ENCODE measurements at places on chromosomes 16 and 17.

DNA sequence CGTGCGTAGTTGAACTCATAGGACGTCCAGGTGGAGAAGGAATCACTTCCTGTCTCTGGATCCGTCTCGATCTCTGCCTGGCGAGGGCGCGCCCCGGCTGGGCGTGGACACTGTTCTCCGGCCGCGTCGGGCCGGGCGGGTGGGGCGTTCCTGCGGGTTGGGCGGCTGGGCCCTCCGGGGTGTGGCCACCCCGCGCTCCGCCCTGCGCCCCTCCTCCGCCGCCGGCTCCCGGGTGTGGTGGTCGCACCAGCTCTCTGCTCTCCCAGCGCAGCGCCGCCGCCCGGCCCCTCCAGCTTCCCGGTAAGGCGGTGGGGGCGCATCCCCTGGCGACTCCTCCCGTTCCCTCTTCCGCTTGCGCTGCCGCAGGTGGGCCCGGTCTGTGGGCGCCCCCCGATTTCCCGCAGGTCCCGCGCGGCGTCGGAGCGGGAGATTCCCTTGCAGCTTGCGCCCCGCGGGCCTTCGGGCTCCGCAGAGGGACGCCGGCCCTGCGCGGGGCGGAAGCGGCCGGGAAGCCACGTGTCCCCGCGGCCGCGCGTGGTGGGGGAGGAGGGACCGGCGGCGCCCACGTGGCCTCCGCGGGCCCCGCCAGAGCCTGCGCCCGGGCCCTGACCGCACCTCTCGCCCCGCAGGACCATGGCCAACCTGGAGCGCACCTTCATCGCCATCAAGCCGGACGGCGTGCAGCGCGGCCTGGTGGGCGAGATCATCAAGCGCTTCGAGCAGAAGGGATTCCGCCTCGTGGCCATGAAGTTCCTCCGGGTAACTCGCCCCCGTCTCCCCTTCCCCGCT lies at the start of gene NME2:
Gene NME2, plus strand, starts transcription at position 214 of the 789 bp plus-strand sequence. Its CDS starts 420 bp downstream, at position 634.
- peak; percentile 83 for DNase-seq

GRCh38 chr16:85570213-85570734 lies 42.8 kb upstream of the GSE1 start:
- no peak for DNase-seq

DNA sequence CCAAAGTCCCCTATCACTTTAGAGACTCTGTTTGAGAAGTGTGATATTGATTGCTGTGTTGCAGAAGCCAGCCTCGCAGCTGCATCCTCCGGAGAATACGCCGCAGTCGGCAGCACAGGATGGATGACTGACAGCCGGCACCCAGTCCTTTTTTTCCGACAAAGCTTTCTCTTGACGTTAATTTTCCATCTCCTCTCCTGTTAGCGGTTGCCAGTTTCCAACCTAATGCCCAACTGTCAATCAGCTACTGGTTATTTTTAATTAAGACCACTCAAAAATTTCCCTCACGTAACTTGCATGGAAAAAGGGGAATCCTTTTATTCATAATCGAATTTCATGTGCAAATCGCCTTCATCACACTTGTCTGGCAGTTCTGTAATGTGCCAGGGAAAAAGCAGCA lies 953.9 kb downstream of the CDH11 start:
- DNase-seq = no peak

GRCh38 chr17:77526259-77526711 lies 385.5 kb downstream of the SEC14L1 start:
- no peak for DNase-seq

- no peak for DNase-seq
Observed at GRCh38 chr16:47073223-47074155, 70.3 kb downstream of the NETO2 start.

- DNase-seq = no peak
Observed at GRCh38 chr16:88837806-88838205, 18.9 kb downstream of the GALNS start.

DNA sequence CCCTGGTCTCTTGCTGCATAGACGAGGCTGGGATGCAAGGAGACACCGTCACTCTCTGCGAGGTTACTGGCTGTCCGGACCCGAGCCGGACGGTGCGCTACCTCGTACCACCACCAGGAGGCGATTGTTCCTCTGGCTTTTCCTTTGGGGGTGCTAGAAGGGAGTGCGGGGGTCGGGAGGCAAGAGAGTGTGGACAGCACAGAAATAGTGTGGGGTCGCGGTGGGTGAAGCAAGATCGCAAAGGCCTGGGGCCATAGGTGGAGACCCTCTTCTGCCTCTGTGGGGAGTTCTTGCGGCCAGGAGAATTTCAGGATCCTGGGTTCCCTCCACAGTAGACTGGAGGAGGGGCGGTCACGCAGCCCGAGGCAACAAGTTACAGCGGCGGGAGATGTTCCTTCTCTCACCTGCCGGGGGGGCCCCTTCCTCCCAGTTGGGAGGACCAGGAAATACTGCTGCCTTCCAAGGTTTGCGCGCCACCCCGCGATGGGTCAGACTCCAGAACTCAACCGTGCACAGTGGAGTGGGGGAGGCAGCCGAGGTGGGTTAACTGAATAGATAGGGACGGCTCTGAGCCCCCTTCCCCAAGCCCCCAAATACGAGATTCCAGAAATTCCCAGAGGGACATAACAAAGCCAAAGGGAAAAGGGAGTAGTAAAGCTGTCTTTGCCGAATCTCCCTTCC lies 6.9 kb downstream of the PHOSPHO1 start:
- DNase-seq = peak; percentile 38

GRCh38 chr16:1823821-1824220 lies 2.8 kb downstream of the HAGH start:
- DNase-seq = peak; percentile 2

DNA sequence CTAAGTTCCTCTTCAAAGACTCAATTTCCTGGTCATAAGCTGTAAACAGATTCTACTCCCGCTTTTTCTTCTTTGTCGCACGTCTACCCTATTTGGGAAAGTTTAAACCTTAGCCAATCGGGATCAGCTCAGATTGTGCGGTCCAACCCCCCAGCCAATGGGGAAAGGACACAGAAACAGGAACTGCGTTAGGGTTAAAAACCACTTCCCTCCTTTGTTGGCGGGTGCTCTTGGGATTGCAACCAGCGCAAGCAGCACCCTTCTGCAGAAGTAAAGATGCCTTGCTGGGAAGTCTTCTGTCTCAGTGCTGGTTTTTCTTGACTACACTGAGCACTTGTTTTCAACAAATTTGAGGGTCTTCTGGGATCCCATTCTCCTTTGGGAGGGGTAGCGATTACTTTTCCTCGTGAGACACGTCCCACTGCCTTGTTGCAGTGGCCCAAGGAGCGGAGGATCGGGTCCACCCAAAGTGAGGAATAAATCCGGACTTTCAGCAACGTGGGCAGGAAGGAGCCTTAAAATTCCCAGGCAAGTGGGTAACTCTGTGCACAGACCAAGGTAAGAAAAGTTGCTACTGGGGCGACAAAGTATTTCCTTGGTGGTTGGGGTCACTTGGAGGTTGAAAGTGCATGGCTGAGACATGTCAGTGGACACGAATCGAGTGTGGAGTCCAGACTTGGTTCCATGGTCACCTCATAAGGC lies 1.0 kb upstream of the YPEL3 start:
- DNase-seq = peak; percentile 51

- no peak for DNase-seq
Observed at GRCh38 chr17:79160980-79161636, 86.5 kb downstream of the ENGASE start.

GRCh38 chr16:10675216-10675615 lies 19.5 kb downstream of the TEKT5 start:
- DNase-seq = no peak

GRCh38 chr16:2058420-2058819 lies 10.6 kb downstream of the TSC2 start:
- DNase-seq = no peak

GRCh38 chr16:89870440-89870839 lies 3.0 kb upstream of the TCF25 start:
- DNase-seq = no peak

GRCh38 chr16:67579686-67580085 lies 17.4 kb downstream of the CTCF start:
- DNase-seq = no peak

- DNase-seq = no peak
Observed at GRCh38 chr16:19751478-19752385, 33.7 kb downstream of the IQCK start.

DNA sequence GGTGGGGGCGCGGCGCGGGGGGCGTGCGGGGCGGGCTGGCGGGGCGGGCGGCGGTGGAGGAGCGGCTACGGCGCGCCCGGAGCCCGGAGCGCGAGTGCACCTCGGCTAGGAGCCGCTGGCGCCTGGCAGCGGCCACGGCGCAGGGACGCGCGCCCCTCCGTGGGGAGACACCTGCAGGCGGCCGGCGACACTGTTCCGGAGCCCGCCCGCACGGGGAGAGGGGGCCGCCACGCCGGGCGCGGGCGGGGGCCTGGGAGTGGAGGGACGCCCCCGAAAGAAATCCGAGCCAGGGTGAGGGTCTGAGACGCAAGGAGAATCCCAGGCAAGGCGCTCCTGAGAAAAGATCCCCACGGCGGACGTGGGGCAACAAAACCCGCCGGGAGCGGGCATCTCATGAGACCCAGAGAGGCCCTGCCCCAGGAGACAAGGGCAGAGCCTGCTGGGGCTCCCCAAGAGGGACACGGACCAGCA lies at the start of gene GSG1L:
Gene GSG1L, minus strand, starts transcription at position 124 of the 471 bp plus-strand sequence. CDS start 290 bp downstream, outside the sequence.
- no peak for DNase-seq
